ENCODE measurements at places on chromosomes 5 and 9.

DNA sequence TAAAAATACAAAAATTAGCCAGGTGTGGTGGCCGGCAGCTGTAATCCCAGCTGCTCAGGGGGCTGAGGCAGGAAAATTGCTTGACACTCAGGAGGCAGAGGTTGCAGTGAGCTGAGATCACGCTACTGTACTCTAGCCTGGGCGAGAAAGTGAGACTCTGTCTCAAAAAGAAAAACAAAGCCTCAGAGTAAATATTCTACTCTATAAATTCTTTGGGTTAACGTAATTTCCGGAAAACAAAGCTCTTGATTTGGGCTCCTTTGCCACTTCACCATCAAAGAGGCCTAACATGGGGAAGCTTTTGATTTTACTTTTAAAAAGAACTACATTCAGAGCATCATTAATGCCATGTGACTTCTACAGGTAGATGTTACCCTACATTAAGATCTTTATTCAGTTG, 103.1 kb downstream of the SERINC5 start:
- peak; percentile 41 for DNase-seq

DNA sequence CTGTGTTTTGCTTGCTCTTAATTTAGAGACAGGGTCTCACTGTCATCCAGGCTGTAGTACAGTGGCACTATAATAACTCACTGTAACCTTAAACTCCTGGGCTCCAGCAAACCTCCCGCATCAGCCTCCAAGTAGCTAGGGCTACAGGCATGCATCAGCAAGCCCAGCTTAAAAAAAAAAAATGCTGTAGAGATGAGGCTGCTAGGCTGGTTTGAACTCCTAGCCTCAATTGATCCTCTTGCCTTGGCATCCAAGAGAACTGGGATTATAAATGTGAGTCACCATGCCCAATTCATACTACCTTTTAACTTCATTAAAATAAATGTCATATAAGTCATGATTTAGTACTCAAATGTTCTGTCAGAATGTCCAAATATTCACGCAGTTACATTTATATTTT, 2195.7 kb upstream of the C9orf72 start:
- no peak for DNase-seq

DNA sequence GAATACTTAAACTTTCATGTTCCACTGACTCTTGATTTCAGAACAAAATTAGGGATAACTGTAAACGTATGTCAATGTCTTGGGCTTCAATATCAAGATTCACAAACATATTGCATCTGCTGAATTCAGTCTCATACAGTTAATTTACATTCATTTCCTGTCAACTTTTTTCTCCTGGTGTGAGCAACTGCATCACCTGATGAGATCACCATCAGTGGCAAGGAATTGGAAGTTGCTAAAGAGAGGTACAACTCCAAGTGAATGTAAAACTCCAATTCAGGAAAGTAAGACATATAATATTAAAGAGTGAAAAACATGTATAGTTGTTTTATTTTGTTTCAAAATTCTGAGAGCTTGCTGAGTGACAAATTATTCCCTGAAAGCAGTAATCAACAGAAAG, 1336.2 kb upstream of the C9orf72 start:
- no peak for DNase-seq

GRCh38 chr5:158032246-158032645, 173.3 kb upstream of the CLINT1 start:
- no peak for DNase-seq

DNA sequence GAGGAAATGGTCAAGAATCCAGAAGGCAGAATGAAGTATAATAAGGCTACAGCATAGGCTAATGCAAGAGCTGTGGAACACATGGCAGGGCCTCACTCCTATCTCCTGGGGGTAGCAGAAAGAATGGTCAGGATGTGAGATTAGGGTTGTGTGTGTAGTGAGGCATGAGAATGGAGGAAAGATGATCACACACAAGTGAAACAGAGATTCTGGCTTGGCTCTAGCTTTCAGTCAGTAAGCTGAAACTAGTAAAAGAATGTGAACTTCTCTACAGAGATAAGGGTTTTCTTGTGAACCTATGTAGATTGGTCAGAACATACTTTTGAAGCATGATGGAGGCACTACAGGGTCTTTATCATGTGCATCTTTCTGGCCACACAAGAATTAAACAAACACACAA, 298.8 kb downstream of the ASTN2 start:
- DNase-seq = no peak

- DNase-seq = no peak
Observed at GRCh38 chr5:74122175-74122574, 496.2 kb downstream of the ARHGEF28 start.

DNA sequence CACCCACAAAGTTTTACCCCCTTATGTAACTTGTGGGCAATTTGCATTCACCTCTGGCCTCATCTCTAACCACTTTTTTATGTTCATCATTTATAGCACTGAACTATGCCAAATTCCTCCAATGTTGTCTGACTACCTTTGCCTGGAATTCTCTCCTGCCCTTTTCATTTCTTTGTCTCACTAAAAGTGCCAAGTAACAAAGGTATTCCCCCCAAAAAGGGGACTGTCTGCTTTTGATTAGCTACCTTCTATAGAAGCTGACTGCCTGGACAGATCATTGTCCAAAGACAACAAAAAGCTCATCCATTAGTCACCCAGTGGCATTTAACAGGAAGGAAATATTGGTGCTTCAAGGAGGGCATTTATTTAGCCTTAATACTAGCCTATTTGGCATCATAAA, 189.9 kb upstream of the VCAN start:
- DNase-seq = no peak

DNA sequence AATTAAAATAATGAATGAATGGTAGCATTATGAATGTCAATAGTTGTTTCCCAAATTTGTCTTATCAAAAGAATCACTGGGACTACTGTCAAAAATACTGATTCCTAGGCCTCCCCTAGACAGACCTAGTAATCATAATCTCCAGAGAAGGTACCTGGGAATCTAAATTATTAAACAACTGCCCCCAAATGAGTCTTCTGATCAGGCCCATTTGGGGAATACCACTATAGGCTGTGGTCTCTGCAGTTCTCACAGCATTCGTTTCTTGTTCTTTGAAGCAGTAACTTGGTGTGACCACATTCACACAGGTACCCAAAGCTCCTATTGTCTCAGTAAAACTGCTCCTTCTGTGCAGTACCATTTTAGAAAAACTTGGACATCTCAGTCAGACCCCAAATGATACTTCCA, 230.9 kb downstream of the PIK3R1 start:
- DNase-seq = no peak

DNA sequence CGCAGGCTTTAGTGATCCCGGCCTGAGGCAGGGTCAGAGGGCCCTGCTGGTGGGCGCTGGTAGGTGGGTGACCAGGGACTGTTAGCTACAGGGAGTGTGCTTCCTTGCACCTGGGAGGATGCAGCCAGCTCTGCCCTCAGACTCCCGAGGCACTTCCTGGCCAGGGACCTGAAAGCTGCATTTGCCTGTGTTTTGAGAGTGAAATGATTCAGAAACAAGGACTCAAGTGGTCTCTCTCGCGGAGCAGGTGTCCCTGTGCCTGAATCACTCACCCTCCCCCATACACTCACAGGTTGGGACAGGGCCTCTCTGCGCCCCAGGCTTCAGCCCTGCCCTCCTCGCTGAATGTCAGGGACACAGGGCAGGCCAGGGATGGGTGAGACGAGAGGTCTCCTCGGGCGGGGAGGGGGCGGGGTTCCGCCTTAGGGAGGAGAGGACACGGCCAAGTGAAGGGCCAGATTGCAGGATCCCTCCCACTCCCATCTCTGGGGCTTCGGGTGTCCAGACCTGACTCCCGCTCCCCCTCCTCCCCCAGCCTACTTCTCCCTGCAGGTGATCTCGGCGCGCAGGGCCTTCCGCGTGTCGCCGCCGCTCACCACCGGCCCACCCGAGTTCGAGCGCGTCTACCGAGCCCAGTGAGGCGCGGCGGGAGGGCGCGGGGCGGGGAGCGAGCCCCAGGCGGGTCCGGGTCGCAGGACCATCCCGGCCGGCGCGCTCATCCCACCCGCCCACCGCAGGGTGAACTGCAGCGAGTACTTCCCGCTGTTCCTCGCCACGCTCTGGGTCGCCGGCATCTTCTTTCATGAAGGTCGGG, 1.5 kb downstream of the LTC4S start:
- DNase-seq = no peak

DNA sequence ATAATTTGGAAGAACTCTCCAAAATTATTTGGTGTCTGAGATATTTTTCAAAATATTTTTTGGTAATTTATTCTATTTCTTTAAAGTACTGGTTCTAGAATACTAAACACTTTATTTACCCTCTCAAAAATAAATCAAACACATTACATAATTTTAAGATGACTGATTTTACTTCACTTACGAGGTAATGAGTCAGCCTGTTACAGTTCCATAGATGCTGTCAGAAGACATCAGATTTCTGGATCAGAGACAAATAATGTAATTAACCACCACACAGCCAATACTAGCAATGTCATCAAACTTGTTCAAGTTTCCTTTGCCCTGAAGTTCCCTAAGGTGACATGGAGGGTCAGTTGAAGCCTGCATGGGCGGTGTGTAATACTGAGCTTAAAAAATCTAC, 106.1 kb upstream of the CDH9 start:
- no peak for DNase-seq

DNA sequence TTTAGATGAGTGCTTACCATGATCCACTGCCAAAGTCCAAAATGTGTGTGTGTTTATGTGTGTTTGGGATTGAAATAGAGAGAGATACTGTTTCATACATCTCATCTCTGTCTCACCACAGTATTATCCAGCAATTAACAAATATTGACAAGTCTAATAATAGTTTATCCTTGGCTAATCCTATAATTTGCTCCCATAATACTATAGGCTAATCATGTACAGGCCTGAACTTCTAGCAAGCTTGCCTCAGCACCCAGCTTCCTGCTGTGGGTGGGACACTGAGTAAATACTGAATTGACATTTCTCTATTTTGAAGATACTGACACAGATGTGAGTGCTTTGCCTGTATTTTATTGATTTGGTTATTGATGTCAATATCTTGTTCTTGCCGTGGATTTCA, 35.3 kb upstream of the KCNV2 start:
- DNase-seq = no peak

DNA sequence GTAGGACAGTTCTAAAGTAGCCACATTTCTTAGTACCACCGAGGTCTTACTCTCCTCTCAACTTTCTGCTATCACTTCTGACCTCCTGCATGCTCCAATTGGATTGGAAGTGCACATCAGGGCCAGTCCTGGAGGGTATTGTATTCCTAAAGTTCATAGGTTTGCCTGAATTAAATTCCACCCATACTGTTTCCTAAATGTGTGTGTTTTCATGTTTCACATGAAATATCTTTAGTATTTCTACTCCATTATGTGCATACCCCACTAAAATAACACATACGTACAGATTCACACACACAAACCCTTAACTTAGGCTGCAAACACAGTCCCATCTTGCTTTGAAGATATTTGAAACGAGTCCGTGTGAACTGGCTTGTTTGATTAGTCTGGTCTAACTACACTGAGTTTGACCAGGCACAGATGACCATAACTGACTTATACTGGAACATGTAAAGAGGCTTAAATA, 24.8 kb downstream of the ALDH1A1 start:
- DNase-seq = no peak

GRCh38 chr5:138466125-138466899, 1.0 kb downstream of the EGR1 start:
- DNase-seq = no peak

- no peak for DNase-seq
Observed at GRCh38 chr5:67549296-67549618, 352.7 kb upstream of the CD180 start.

- no peak for DNase-seq
Observed at GRCh38 chr5:172506921-172507320, 52.6 kb upstream of the SH3PXD2B start.

GRCh38 chr9:97412626-97413385, 910 bp downstream of the TDRD7 start:
- no peak for DNase-seq

DNA sequence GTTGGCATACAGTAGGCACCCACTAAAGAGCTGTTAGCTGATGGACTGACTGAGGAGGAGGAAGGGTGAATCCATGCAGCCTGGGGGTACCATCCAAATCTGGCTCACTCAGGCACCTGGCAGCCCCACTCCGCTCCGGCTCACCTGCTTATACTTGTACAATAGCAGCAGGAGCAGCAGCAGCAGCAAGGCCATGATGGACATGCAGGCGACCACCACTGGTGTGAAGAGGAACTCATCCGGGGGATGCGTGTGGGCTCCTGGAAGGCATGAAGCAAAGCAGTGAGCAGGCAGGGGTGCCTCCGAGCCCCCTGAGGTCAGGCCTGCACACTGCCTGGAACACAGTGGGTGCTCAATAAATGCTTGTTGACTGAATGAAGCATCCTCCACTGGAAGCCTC, 18.3 kb downstream of the CSF1R start:
- no peak for DNase-seq

GRCh38 chr5:179624841-179625271, 1.4 kb upstream of the HNRNPH1 start:
- DNase-seq = no peak

- no peak for DNase-seq
Observed at GRCh38 chr9:37446401-37446800, 18.8 kb downstream of the ZBTB5 start.

- no peak for DNase-seq
Observed at GRCh38 chr9:129064499-129064908, 16.4 kb upstream of the DOLPP1 start.

GRCh38 chr9:111582888-111583287, 16.6 kb downstream of the PTGR1 start:
- no peak for DNase-seq

GRCh38 chr9:30732060-30732459, 1652.4 kb upstream of the ACO1 start:
- no peak for DNase-seq

DNA sequence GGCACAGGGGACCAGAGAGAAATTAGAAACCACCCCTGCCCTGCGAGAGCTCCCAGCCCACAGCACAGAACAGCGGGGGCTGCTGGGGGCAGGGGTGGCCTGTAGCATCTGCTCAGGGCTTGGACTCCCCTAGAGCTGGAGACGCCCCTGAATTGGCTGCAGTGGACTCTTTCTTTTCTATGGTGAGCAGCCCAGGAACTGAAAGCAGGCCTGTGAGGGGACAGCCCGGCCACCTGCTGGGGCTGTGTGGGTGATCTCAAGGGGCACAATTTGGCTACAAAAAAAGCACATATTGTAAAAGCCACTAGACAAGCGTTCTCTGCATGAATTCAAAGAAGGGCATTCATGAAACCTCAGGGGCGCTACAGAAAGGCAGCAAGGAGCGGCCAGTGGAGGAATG, 57.5 kb upstream of the ICE1 start:
- DNase-seq = no peak

DNA sequence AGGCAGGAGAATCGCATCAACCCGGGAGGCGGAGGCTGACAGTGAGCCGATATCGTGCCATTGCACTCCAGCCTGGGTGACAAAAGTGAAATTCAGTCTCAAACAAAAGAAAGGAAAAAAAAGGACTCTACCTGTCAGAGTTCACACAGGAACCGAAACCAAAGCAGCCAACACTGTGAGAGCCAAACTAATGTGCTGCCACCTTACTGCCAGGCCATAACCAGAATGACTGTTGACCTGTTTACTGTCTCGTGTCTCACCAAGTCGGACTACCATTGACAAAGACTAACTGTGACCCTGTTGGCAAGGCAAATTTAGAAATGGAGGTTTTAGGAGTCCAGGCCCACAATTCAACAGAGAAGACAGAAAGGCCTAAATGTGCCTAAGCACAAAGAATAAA, 112.4 kb downstream of the ANXA2R start:
- DNase-seq = no peak
